Endothelial cell (in vitro differentiated cells): ENCODE measurements at places on chromosomes 6 and 20. TPM values are rescaled to one million over a fixed set of nuclear protein-coding genes. Genes with fewer than 3 reads are reported as not detected.

GRCh38 chr6:71114544-71114943 is 157.7 kb upstream of the B3GAT2 start:
- H3K36me3 ChIP-seq: no peaks in the 10 kb centered on the region
- no peak for DNase-seq
- no peaks in the 10 kb centered on the region for H3K27me3 ChIP-seq
- H3K27ac ChIP-seq: no peak overlapping the region

IL17A gene
- not detected for total RNA-seq

DNA sequence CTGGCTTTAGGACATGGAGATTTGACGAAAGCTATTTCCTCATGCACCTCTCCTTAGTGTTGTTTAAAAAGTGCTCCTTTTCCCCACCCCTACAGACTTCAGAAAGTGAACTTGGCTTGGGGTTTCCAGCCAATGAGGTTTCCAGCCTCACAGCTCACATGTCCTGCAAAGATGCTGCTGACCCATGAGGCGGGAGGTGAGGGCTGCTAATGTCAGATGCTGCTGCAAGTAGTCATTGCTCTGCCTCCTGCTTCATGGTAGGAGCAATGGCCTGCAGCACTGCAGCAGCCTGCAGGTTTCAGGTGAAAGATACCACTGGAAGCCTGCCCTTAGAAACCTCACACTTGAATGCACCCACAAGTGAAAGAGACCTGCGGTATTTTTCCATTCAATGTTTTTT is 112.8 kb downstream of the LAMP5 start:
- no peak overlapping the region for H3K27ac ChIP-seq
- no peaks in the 10 kb centered on the region for H3K27me3 ChIP-seq
- DNase-seq: no peak

SLC25A27 gene
- 4.7 TPM for total RNA-seq

DNA sequence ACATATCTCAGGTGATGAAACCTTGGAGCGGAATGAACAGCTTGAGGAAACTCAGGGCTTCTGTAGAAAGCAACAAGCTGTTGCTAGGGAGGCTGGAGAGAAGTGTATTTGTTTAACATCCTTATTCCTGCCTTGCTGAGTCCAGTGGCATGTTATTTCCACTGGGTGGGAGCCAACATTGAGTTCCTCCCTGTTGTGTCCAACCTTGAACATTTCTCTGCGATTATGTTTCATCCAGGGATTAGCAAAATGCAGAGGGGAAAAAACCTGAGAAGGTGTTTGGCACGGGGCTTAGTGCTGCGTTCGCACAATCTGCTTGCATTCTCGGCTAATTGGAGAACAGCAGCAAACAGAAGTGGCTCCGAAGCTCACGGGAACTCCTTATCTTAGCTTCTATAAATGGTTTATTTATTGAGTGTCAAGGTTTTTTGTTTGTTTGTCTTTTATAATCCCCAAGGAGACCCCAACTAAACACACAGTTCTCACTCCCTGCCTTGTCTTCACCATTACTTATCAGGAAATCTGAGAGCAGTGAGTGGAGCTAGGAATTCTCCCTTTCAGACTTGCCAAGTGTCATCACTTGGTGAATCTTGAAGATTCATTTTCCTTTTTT is 412.8 kb downstream of the CDC5L start:
- no peak overlapping the region for H3K4me3 ChIP-seq
- no peaks in the 10 kb centered on the region for H3K4me1 ChIP-seq
- DNase-seq: no peak
- no peaks in the 10 kb centered on the region for H3K36me3 ChIP-seq
- H3K27ac ChIP-seq: no peak overlapping the region

DNA sequence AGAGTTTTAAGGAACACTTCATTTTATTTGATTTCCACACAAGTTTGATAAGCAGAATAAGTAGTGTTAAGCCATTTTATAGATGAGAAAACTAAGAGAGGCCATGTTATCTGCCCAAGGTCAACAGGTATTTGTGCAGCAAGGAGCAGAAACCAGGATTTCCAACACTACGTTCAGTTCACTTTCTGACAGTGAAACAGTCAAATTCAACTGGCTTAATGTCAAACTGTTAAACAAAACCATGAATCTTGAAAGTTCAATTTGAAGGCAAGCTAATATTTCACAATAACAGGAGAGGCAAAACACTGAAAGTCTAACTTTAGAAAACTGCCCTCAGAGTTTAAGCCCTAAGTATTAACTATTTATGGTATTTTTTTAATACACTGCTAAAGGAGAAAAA is 32.6 kb downstream of the DTNBP1 start:
- H3K27me3 ChIP-seq: peaks cover 1% of the 10 kb centered on the region
- H3K27ac ChIP-seq: no peak overlapping the region
- DNase-seq: no peak

GPLD1 gene
- total RNA-seq: 1.2 TPM

CALHM4 gene
- not detected for total RNA-seq

DNA sequence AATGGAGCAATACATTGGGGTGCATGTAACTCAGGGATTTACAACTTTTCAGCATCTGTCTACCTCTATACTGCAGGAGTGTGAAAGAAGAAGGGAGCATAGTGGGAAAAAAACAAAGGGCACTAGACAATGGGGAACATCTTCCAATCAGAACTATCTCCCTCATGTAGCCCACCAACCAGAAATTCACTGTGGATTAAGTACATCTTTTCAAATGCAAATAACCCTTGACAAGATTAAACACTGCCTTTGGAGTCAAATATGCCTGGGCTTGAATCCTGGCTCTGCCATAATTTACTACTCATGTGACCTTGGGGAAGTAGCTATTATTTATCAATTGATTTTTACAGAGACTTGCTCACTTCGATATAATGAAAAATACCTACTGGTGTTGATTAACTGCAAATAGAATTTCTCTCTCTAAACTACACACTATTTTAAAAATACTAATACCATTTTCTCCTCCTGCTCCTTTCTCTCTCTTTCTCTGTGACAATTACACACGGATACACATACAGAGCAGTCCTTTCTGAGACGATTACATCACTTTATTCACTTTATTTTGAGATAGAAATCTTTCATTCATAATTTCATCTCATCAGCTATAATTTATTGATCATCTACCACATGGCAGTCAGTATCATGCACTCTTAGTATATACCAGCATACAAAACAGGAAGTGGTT is 783.7 kb downstream of the FRK start:
- H3K4me1 ChIP-seq: no peaks in the 10 kb centered on the region
- DNase-seq: no peak
- H3K27ac ChIP-seq: no peak overlapping the region
- no peak overlapping the region for H3K4me3 ChIP-seq
